HT-29 (cell line): ENCODE measurements at places on chromosomes 1 and 21. TPM values are rescaled to one million over a fixed set of nuclear protein-coding genes. Genes with fewer than 3 reads are reported as not detected.
A peak's percentile ranks its signal among the peaks of the same experiment; 100 is the strongest.

The ADGRL4 gene
- 0.26 TPM in 1 of 2 replicates, not detected in the other for total RNA-seq

DNA sequence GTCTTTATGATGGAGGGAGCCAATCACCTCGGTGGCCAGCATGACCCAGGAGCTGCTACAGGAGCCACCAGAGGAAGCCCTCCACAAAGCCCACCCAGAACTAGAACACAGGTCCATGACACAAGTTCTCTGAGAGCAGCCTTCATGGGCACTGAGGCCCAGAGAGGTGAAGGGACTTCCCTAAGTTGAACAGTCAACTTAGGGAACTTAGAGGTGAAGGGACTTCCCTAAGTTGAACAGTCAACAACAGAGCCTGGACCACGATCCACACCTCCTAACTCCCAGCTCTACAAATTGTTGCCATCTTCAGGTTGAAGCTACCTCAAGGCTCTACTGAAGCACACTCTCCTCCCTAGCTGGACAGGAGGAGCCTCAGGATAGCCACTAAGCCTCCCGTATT, 132.7 kb downstream of the CCDC185 start:
- DNase-seq, result no peak

GRCh38 chr1:190067592-190067991, 410.1 kb downstream of the BRINP3 start:
- DNase-seq, result peak; percentile 24

- no peak for DNase-seq
Observed at GRCh38 chr1:1293263-1294249, 13.3 kb downstream of the SCNN1D start.

DNA sequence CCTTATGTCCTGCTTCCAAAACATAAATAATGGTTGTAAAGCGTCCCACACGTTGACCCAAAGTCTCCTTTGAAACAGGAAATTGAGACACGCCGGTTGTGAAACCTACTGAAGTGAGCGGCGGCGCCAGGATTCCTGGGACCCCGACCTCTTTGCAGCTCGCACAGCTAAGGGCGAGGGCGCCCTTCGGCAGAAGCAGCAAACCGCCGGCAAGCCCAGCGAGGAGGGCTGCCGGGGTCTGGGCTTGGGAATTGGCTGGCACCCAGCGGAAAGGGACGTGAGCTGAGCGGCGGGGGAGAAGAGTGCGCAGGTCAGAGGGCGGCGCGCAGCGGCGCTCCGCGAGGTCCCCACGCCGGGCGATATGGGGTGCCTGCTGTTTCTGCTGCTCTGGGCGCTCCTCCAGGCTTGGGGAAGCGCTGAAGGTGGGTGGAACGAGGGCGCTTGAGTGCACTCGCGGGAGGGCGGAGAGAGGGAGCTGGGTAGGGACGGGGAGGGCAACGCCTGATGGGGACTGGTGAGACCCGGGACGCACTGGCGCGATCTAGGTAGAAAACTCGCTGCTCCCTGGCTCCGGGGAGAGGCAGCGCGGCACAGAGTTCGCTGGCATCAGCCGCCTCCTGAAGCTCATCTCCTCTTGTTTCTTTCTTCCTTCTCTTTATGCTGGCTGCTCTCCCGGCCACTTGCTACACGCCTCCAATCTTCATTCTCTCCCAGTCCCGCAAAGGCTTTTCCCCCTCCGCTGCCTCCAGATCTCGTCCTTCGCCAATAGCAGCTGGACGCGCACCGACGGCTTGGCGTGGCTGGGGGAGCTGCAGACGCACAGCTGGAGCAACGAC, at the start of gene CD1D:
TSS of gene CD1D (plus strand) at position 155 of the 836 bp plus-strand sequence. CDS start at position 362, 207 bp downstream.
- no peak for DNase-seq

- no peak for DNase-seq
Observed at GRCh38 chr1:33692206-33693188, 171.4 kb upstream of the HMGB4 start.
